ENCODE measurements at places on chromosomes 7 and 10. TPM values are rescaled to one million over a fixed set of nuclear protein-coding genes. Genes with fewer than 3 reads are reported as not detected.

GRCh38 chr7:94338921-94339371 is 55.7 kb upstream of the COL1A2 start:
- no peaks in the 10 kb centered on the region for H3K36me3 ChIP-seq
- H3K27ac ChIP-seq, result no peak overlapping the region
- no peaks in the 10 kb centered on the region for H3K27me3 ChIP-seq
- no peak for DNase-seq
- H3K4me3 ChIP-seq, result no peak overlapping the region

DNA sequence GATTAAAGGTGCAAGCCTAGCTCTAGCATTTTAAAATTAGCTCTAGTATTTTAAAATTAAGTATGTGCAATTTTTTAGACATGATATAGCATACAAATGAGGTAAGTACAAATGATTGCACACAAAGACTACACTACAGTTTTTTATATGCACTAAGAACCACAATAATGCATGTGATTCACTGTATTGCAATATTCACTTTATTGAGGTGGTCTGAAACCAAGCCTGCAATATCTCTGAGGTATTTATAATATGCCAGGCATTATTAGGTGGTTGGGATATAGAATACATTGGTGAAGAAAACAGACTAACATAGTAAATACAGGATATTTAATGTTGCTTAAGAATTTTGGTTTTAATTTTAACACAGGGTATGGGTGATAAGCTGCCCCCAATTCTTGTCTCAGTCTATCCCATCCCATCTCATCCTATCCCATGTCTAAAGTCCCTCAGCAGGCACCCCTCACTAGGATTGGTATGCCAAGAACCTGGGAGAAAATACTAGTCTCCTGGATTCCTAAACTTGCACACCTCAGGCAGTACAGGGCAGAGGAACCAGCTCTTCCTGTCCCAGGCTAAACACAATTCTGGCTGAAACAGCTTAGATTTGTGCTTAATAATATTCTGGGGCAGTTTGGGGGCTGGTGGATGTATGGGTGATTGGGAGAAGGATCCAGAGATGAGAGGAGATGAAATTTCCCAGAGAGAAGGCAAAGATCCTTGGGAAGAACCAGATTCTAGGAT is 90.4 kb downstream of the HIPK2 start:
- H3K36me3 ChIP-seq, result no peaks in the 10 kb centered on the region
- no peak for DNase-seq
- H3K27me3 ChIP-seq, result no peaks in the 10 kb centered on the region
- H3K4me1 ChIP-seq, result no peaks in the 10 kb centered on the region

DNA sequence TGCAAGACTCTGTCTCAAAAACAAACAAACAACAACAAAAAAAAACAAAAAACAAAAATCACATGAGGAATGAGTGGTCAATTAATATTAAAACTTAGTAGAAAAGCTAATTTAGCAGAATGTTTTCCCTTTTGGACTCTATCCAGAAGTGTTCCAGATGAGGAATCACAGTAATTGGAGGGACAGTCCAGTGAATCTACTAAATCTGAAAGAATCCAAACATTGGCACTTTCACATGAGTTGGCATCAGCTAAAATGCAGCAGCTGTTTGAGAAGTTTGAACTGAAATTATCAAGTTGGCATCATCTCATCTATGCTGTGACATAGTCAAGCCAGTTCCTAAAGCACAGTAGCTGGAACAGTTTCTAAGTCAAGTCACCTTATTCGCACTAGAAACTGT is 367.8 kb downstream of the PPP1R3A start:
- H3K36me3 ChIP-seq, result no peaks in the 10 kb centered on the region
- no peak overlapping the region for H3K4me3 ChIP-seq
- DNase-seq, result no peak
- no peak overlapping the region for H3K27ac ChIP-seq
- no peaks in the 10 kb centered on the region for H3K27me3 ChIP-seq

DNA sequence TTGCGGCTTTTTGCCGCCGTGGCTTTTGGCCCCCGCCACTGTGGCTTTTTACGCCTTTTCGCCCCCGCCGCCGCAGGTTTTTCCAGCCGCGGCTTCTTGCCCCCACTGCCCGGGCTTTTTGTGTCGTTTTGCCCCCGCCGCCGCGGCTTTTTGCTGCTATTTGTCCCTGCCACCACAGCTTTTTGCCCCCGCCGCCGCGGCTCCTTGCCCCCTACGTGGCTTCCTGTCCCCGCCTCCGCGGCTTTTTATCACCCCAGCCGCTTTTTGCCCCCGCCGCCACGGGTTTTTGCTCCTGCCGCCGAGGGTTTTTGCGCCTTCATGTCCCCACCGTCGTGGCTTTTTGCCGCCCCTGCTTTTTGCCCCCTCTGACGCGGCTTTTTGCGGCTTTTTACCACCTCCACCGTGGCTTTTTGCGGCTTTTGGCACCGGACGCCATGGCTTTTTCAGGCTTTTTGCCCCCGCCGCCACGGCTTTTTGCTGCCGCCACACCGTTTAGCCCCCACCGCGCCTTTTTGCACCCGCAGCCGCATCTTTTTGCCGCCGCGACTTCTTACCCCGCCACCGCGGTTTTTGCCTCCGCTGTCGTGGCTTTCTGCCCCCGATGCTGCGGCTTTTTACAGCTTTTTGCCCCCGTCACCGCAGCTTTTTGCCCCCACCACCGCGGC is 637.0 kb downstream of the ZNF716 start:
- no peak for DNase-seq
- H3K27me3 ChIP-seq, result no peaks in the 10 kb centered on the region
- no peaks in the 10 kb centered on the region for H3K36me3 ChIP-seq
- no peak overlapping the region for H3K4me3 ChIP-seq
- H3K27ac ChIP-seq, result no peak overlapping the region

The TMEM270 gene
- total RNA-seq, result 1.1 TPM

DNA sequence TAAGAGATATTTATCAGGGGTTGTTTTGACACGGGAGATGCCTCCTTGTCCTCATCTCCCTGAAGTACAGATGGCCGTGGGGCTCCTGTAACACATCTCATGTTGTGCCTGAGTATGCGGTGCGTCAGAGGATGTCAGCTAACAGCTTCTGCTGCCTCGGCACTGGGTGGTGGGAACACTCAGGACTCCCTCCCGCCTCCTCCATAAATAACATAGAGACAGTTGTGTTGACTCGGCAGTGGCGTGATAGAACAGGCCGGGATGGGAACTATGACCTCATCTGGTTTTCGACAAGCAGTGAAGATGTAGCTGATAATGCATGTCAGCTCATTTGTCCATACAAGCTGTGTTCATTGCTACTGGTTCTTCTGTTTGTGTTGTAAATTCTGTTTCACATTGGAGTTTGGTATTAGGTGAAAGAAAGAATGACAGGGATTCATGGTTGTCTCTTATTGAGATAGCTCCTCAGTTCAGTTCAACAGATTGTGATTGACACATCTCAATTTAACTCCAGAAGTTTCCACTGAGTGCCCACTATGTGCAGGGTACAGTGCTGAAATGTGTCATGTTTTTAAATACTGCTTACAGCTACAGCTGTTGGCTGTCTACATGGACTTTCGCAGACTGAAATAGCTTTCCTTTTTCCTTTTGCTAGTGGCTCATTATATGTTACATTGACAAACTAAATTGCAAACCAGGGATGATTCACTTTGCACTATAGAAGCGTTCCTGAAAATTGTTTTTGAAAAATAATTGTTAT is 87.4 kb downstream of the CHN2 start:
- no peak overlapping the region for H3K27ac ChIP-seq
- no peaks in the 10 kb centered on the region for H3K27me3 ChIP-seq
- no peak overlapping the region for H3K4me3 ChIP-seq
- no peaks in the 10 kb centered on the region for H3K4me1 ChIP-seq
- DNase-seq, result no peak

DNA sequence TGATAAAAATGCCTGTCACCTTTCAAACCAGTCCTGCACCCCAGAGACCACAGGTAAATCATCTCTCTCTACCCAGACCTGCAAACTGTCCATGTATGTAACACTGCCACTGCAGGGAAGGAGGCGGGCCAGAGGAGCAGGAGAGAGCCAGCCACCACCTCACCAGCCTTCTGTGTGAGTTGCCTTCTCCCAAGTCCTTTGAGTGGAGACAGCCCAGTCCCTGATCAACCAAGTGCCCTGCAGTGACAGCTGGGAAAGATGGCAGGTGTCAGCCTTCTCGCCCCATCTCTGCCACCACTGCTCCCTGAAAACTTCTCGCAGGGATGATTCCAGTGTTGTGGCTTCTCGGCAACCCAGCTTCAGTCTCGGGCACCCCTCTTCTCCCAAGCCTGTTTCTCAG is 42.4 kb downstream of the MTURN start:
- no peak overlapping the region for H3K4me3 ChIP-seq
- no peak overlapping the region for H3K27ac ChIP-seq
- no peaks in the 10 kb centered on the region for H3K27me3 ChIP-seq
- H3K36me3 ChIP-seq, result no peaks in the 10 kb centered on the region
- no peaks in the 10 kb centered on the region for H3K4me1 ChIP-seq
